ENCODE measurements at places on chromosomes 1 and 21.

- DNase-seq, result no peak
These were observed 148.6 kb downstream of the SYF2 start for GRCh38 chr1:25083481-25084345.

GRCh38 chr1:20787840-20788795 lies 1.0 kb upstream of the HP1BP3 start:
- DNase-seq, result no peak

DNA sequence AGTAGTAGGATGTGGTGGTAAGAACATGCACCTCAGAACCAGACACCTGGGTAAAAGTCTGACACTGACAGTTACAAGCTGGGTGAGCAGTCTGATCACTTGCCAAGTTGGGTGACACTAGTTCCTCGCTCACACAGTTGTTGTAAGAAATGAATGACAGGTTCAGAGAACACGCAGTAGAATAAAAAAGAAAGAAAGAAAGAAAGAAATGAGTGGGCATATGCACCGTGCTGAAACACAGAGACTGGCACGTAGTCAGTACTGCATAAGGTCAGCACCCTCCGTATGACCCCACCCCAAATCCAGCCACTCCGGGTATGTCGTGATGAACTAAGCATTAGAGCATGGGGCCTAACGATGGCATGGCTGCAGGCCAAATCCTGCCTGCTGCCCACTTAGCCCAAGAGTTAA lies 90.6 kb downstream of the GLUL start:
- DNase-seq, result no peak

DNA sequence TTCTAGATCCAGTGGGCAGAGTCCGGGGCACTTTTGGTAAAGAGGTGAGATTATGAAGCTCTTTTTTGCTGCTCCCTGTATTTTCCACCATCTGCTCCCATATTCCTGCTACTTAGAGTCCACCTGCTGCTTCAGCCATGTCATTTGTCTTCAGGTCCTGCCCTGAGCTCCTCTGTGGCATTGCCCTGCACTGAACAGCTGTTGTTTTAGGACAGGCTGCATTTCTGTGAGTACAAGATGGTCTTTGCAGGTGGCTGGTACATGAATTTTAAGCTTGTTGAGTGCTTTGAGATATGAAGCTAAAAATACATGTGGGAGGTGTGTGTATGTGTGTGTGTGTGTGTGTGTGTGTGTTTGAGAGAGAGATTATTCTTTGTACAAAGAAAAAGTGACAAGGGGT lies 21.9 kb downstream of the MT1HL1 start:
- no peak for DNase-seq

DNA sequence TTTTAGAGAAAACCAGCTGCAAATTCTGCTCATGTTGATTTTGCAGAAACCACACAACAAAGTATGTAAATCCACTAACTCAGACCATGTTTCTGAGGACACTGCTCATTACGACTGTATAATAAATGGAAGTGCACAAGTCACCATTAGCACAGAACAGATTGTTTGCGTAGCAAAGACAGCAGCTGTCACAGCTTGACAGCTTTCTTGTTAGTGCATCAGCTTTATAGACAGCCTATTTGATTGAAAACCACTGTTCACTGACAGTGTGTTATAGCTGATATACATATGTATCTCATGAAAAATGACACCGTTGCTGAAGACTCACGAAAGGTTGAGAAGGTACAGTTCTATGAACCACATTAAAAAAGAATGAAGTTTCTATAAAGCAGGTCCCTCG lies 560.2 kb upstream of the ZRANB2 start:
- DNase-seq, result no peak

GRCh38 chr21:15282665-15283064 lies 217.9 kb upstream of the NRIP1 start:
- no peak for DNase-seq

GRCh38 chr1:35367914-35368313 lies 99.4 kb downstream of the ZMYM4 start:
- no peak for DNase-seq

DNA sequence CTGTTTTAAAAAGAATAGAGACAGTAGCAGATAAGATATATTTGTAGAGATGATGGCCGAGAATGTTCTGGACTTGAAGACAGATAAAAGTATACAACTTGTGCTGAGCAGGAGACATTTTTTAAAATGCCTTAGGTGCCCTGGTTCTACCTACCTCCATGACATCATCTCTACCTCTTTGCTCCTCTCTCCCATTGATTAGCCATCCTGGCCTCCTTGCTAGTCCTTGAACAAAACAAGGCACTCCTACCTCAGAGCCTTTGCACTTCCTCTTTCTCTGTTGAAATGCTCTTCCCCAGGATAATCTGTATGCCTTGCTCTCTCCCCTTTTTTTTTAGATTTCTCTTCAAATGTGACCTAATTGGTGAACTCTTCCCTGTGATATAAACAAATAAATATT lies 92.6 kb upstream of the MAGI3 start:
- no peak for DNase-seq

GRCh38 chr1:96002969-96003964 lies 718.3 kb upstream of the PTBP2 start:
- DNase-seq, result no peak

- DNase-seq, result no peak
These were observed 15.8 kb upstream of the CDCA8 start for GRCh38 chr1:37676281-37677142.

DNA sequence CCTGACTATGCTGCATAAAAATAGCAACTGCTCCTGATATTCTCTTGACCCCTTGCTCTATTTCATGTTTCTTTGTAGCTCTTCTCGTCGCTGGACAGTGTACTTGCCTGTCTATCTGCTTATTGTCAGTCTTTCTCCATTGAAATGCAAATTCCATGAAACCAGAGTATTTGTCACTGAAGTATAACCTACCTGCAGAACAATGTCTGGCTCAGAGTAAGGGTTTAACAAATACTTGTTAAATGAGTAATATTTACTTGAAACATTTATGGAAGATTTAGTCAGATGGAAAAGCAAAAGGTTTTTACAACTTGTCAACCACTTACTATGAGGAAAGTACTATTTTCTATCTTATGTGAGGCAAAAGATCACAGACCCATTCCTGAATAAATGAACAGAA lies 19.9 kb upstream of the ERICH3 start:
- no peak for DNase-seq

DNA sequence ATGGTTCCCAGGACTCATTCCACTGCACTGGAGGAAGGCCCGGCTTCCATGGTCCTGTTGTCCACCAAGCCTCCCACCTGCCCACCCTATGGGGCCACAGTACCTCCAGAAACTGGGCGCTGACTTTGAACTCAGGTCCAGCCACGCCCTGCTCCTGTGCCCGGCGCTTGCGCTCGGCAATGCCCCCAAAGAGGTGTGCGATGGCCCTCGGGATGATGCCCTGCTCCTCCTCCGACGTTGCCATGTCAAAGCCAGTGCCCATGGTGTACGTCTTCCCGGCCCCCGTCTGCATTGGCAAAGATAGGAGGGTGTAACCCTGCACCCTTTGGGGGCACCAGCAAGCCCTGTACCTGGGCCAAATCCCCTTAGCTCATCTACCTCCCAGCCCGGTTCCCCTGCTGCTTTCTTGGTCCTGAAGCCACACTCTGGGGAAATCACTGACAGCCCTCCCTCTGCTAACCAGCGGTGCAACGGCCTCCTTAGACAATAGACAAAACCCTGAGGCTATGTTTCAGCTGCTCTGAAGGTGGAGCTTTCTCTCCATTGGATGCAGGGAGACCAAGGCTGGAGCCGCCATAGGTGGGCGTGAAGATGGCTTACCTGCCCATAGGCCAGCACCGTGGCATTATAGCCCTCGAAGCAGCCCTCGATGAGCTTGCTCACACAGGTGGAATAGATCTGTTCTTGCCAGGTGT lies 14.7 kb downstream of the KIF21B start:
- no peak for DNase-seq

DNA sequence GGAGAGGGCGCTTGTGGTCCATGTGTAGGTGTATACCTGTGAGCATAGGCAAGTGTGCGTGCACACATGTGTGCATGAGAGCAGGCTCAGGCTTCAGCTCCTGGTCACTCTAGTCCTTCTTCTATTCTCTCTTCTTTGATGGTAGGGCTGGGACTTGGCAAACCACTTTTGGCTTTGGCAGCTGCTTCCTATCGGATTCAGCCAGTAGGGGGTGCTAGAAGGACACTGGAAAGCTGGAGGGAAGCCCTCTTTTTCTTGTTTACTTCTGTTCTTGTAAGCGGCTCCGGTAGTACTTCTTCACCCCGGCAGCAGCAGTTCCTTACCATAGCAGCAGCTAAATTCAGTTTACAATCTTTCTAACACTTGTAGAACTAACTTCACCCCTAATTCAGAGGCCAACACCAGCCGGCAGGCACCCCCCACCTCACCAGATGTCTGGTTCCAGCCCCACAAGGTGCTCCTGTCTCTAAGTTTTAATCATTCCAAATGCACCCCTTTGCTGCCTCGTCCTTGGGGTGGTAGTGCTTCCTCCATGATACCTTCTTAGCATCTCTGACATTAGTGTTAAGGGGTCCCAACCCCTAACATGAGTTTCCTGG lies 25.1 kb downstream of the NENF start:
- no peak for DNase-seq

- DNase-seq, result no peak
These were observed 18.5 kb downstream of the MORN1 start for GRCh38 chr1:2372551-2373490.

DNA sequence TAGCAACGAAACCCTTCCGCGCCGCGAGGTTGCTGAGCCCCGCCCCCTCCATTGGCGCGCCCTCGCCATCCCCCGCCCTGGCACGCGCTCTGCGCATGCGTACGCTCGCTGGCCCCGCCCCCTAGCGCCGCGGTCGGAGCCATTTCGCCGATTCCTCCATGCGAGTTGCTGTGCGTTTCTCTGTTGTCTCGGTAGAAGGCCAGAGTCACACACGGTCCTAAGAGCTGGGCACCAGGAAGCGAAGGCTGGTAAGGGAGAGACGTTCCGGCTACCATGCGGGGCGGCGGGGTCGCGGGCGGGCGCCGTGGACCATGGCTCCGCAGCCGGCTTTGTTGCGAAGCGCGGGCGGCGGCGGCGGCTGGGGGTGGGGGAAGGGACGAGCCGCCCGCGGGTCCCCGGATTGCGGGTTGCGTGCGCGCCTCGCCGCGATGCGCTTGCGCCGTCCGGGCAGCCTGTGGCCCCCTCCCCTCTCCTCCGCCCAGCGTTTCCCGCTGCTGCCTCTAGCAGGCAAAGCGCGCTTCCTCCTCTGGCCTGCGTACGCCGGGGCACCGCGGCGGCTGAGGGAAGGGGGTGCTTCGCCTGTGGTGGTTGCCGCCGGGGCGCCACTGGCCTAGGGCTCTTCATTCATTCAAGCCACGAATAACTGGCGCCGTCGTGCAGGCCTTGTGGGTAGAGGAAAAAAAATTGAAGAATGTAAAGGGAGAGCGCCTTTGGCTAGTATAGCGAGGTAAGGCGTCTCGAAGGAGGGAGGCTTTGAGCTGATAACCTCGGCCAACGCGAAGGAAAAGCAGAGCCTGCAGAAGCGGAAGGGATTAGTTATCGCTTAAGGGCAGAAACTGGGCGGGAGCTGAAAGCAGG lies at the start of gene DHX9:
DHX9 (plus strand) TSS at position 139 of the 858 bp plus-strand sequence. CDS start 3,220 bp downstream, outside the sequence.
- peak; percentile 96 for DNase-seq

DNA sequence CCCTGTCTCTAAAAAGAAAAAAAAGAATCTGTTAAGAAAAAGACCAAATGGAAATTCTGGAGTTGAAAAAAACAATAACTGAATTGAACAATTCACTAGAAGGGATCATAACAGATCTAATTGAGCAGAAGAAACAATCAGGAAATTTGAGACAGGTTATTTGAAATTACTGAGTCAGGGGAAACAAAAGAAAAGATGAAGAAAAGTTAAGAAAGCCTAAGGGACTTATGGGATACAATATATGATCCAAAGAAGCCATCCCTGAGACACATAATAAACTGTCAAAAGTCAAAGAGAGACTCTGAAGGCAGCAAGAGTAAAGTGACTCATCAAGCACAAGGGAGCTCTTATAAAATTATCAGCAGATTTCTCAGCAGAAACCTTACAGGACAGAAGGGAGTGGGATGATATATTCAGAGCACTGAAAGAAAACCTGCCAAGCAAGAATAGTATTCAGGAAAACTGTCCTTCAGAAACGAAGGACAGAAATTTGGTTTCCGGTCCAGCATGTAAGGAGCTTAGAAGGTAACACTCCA lies 44.5 kb downstream of the SLC2A1 start:
- DNase-seq, result no peak

- no peak for DNase-seq
These were observed 754 bp upstream of the LSS start for GRCh38 chr21:46229133-46229922.

All from ascending aorta (tissue), 2 donors.